PC-9 (cell line): ENCODE measurements at places on chromosomes 12 and 14. TPM values are rescaled to one million over a fixed set of nuclear protein-coding genes. Genes with fewer than 3 reads are reported as not detected.

The KRT2 gene
- not detected in 2 replicates for total RNA-seq

The TEX52 gene
- total RNA-seq, result not detected in 2 replicates

The IQSEC3 gene
- not detected in 2 replicates for total RNA-seq

The IRF2BPL gene
- total RNA-seq, result 74.6 and 84.5 TPM in 2 replicates

The RASSF9 gene
- total RNA-seq, result 0.46 and 0.95 TPM in 2 replicates

DNA sequence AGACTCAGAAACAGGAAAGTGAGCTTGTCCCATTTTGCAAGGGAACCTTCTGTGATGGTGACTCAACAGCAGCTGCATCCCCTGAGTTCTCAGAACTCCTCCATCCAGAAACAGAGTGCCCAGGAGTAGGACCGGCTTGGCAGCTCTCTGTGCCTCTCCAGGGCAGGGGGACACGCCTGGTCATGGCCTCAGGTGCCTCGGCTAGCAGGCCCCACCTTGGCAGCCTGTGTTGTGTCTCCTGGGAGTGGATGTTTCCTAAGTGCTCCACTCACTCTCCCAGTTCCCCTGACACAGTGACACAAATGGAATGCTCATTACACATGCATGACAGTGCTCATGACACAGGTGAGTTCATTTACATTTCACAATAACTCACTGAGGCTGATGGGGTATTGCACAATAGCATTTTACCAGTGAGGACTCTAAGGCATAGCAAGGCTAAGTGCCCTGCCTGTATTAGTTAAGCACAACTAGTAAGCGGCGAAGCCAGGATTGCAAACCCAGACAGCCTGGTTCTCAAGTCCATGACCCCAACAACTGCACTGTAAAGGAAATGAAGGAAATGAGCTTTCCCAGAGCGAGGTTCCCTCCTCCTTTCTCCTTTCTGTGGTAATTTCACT is 47.4 kb downstream of the CALM1 start:
- H3K27ac ChIP-seq, result peak overlapping the region; percentile 91
- H3K36me3 ChIP-seq, result no peaks in the 10 kb centered on the region
- H3K4me1 ChIP-seq, result peaks cover 29% of the 10 kb centered on the region
- no peaks in the 10 kb centered on the region for H3K27me3 ChIP-seq
- DNase-seq, result peak; percentile 99

DNA sequence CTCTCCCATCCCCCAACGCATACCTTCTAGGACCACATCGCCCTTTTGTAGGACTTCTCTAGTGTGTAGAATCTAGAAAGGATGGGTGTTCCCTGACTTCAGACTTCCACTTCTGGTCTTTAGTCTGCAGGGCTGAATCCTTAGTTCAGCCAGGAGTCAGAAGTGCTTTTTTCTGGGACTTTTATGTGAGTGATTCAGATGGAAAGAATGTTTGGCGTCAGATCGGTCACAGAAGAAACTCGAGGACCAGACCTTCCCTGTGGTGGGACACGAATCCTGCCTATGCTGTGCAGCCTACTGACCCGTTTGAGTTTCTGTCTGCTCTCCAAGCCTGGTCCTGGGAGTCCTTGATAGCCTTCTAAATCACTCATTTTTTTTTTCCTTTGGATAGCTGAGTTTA is 165.4 kb upstream of the SSTR1 start:
- no peak overlapping the region for H3K27ac ChIP-seq
- H3K4me1 ChIP-seq, result no peaks in the 10 kb centered on the region; the same call in 1 of the 2 replicates
- peak; percentile 35 for DNase-seq

- H3K4me1 ChIP-seq, result no peaks in the 10 kb centered on the region
- no peak for DNase-seq
- no peaks in the 10 kb centered on the region for H3K36me3 ChIP-seq
- no peak overlapping the region for H3K27ac ChIP-seq
- no peak overlapping the region for H3K4me3 ChIP-seq
- 0 out of 2 replicates have a peak, but pooled peaks cover 8% of the 10 kb centered on the region for H3K27me3 ChIP-seq
Measured at GRCh38 chr12:115403689-115404088, 719.7 kb upstream of the TBX3 start.

DNA sequence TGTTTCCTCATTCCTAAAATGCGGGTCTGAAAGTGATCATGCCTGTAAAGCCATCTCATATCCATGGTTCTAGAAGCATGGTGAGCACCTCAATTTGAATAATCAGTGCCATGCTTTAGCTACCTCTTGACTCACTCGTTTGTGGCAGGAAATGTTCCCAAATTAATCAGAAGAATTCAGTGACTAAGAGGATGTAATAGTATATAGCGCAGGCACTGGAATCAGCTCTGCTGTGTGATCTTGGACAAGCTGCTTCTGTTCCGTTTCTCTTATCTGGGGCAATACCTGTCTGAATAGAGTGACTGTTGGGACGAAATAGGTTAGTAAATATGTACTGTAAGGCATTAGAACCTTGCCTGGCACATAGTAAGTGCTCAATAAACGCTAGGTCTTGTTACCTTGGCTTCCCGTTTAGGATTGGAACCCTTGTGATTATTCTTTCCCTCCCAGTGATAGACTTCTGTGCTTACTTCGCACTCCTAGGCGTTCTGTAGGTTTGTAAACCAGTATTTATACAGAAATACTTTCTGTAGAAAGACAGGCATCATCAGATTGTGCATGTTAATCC is 820 bp upstream of the SMAGP start:
- peak overlapping the region; percentile 95 for H3K27ac ChIP-seq
- H3K4me3 ChIP-seq, result peak overlapping the region; percentile 91
- H3K4me1 ChIP-seq, result peaks cover 38% of the 10 kb centered on the region
- DNase-seq, result no peak

DNA sequence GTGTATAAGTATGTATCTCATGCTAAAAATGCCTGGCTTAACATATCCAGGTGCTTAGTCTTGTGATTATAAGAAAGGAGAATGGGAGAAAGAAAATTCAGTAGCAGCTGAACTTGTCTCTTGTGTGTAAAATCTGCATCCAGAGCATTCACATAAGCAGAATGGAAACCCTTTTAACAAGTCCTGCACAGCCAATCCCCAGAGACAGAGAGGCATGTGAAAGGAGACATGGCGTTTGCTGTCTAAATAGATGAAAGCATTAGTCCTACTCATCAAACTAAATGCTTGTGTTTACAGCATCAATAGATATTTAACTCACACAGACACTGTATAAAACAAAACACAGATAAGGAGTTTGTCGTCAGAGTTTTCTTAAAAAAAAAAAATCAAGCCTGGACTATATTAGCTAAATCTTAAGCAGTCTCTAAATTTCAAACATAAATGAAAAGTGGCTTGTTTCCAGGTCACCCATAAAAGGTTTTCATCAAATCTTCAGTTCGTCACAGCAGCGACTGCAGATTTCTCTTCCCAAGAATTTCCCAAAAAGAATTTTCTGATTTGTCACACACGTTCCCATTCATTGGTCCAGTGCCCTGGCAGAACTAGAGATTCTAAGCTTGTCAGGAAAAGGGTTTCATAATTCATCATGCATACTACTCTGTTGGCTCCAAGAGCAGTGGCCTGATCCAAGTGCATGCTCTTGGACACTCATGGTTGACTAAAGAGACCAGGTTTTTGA is 249.2 kb downstream of the BTG1 start:
- peaks cover 8% of the 10 kb centered on the region; the same call in 1 of the 2 replicates for H3K4me1 ChIP-seq
- no peaks in the 10 kb centered on the region for H3K36me3 ChIP-seq
- H3K27ac ChIP-seq, result no peak overlapping the region
- no peak overlapping the region for H3K4me3 ChIP-seq

DNA sequence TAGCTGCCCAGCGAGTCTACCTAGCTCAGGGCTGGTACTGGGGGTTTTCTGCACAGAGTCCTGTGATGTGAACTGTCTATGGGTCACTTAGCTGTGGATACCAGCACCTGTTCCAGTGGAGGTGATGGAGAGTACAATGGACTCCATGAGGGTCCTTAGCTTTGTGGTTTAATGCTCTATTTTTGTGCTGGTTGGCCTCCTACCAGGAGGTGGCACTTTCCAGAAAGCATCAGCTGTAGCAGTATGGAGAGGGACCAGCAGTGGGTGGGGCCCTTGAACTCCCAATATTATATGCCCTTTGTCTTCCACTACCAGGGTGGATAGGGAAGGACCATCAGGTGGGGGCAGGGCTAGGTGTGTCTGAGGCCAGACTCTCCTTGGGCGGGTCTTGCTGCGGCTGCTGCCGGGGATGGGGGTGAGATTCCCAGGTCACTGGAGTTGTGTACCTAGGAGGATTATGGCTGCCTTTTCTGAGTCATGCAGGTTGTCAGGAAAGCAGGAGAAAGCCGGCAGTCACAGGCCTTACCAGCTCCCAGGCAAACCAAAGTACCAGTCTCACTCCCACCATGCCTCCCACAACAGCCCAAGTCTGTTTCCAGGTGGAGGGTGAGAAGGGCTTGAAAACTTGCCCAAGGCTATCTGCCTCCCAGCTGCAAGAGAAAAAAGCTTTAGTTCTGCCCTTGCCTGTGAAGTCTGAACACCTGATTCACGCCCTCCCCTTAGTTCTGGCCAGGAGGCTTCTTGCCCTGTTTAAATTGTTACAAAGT is 163.0 kb upstream of the NUDT4 start:
- peaks cover 19% of the 10 kb centered on the region for H3K4me1 ChIP-seq
- DNase-seq, result no peak
- H3K36me3 ChIP-seq, result no peaks in the 10 kb centered on the region
- H3K4me3 ChIP-seq, result no peak overlapping the region
- peak overlapping the region; percentile 71 for H3K27ac ChIP-seq

DNA sequence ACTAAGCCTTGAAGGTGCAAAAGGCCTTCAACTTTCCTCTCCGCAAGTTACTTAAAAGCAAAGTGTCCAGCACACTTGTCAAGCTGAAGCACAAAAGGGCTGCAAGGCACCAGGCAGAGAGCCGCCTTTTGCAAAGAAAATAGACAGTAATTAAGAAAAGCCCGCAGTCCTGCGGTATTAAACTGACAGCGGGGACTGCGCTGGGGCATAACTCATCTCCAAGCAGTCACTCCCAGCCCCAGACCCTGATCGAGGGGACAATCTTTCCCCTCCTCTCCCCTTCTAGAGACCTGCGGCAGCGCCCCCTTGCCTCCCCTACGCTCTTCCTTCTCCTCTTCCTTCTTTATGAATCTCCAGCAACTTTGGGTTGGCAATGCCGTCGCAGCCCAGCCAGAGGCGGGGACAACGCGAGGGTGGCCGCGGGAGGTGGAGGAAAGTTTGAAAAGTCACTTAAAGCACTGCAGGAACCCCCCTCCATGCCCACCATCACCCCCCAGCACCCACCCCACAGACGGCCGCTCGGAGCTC is 200.9 kb upstream of the CAND1 start:
- H3K27me3 ChIP-seq, result no peaks in the 10 kb centered on the region
- no peak for DNase-seq
- peaks cover 27% of the 10 kb centered on the region for H3K4me1 ChIP-seq

DNA sequence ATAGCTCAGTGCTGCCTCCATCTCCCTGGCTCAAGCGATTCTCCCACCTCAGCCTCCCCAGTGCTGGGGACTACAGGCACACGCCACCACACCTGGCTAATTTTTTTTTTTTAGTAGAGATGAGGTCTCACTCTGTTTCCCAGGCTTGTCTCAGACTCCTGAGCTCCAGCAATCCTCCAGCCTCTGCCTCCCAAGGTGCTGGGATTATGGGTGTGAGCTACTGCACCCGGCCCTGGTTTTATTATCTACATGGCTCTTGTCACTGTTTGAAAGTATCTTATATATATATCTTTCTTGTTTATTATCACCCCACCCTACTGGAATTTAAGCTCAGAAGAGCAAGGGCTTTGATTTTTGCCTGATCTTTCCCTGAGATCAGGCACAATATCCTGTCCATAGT is 7.6 kb upstream of the TMED10 start:
- no peaks in the 10 kb centered on the region for H3K36me3 ChIP-seq
- H3K4me1 ChIP-seq, result peaks cover 48% of the 10 kb centered on the region
- H3K27ac ChIP-seq, result peak overlapping the region; percentile 4; the same call in 1 of the 2 replicates
- no peak for DNase-seq

- H3K27ac ChIP-seq, result no peak overlapping the region
- no peaks in the 10 kb centered on the region for H3K36me3 ChIP-seq
- no peaks in the 10 kb centered on the region for H3K4me1 ChIP-seq
- H3K4me3 ChIP-seq, result no peak overlapping the region
Measured at GRCh38 chr12:60391051-60391450, 795.2 kb downstream of the SLC16A7 start.

GRCh38 chr12:11724888-11725311 is 75.4 kb downstream of the ETV6 start:
- H3K4me3 ChIP-seq, result no peak overlapping the region
- H3K36me3 ChIP-seq, result no peaks in the 10 kb centered on the region
- H3K27ac ChIP-seq, result no peak overlapping the region
- H3K4me1 ChIP-seq, result peaks cover 20% of the 10 kb centered on the region
- DNase-seq, result no peak
- H3K27me3 ChIP-seq, result no peaks in the 10 kb centered on the region

DNA sequence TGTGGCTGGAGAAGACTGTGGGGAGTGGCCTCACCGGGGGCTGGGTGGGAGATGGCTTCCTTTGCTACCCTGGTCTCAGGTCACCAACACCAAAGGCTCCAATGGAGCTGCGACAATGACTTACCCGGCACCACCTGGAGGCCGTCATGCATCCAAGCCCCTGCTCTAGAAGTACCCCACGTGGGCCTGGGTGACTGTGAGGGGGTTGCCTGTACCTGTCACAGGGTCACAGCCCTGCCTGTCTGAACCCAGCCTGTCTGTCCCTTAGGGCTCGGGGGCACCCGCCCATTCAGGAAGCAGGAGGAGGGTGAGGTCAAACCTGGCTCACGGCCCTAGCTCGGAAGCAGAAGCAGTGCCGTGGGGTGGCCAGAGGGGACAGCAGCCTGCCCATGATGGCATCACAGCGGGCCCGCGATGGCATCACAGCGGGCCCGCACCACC is 18.9 kb downstream of the ABCB9 start:
- H3K4me1 ChIP-seq, result peaks cover 57% of the 10 kb centered on the region
- no peak for DNase-seq
- no peaks in the 10 kb centered on the region for H3K27me3 ChIP-seq
- peak overlapping the region; percentile 58 for H3K27ac ChIP-seq
- no peak overlapping the region for H3K4me3 ChIP-seq

- DNase-seq, result no peak
- H3K27me3 ChIP-seq, result no peaks in the 10 kb centered on the region
- no peak overlapping the region for H3K27ac ChIP-seq
Measured at GRCh38 chr14:100525615-100526014, 61.6 kb downstream of the BEGAIN start.

DNA sequence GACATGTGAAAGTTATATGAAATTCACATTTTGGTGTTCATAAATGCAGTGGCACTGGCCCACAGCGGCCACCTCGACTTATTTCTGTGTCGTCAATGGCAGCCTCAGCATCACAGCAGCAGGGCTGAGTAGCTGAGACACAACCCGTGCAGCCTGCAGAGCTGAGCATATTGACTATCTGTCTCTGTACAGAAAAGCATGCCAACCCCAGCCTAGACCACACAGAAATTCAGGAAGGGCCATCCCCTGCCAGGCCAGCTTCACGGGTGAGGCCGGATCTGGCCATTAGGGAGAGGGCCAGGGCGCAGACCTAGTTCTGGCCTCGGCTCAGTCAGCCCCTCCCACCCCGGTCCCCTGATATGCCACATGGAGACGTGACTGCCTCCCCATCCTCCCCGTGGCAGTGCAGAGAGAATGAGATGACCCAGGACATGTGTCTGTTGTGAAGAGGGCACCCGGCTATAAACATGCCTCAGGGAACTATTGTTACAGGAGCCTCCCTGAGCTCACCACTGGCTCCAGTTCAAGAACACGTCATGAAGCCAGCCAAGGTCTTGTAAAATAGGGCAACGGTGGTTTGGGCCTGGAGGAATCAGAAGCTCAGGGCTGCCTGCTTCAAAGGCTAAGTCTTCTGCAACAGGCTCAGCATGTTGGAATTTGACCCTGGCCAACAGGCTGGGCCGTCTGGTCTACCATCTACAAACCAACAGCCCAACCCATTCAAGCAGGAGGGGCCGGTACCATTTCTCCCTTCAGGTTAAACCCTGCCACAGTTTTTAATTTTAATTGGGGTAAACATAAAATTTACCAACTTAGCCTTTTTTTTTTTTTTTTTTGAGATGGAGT is 25.5 kb downstream of the SCARB1 start:
- H3K27ac ChIP-seq, result peak overlapping the region; percentile 31
- H3K27me3 ChIP-seq, result no peaks in the 10 kb centered on the region
- no peaks in the 10 kb centered on the region for H3K36me3 ChIP-seq
- H3K4me1 ChIP-seq, result peaks cover 23% of the 10 kb centered on the region
- H3K4me3 ChIP-seq, result no peak overlapping the region
